HCT116 (cell line): ENCODE measurements at places on chromosomes 5 and 9.

GRCh38 chr5:132001647-132002561 is 9.6 kb downstream of the ACSL6 start:
- peak; percentile 47 for DNase-seq
- H3K36me3 ChIP-seq, result no peaks in the 10 kb centered on the region
- no peak overlapping the region for H3K4me3 ChIP-seq
- H3K27me3 ChIP-seq, result no peaks in the 10 kb centered on the region
- no peak overlapping the region; the same call in 1 of the 2 replicates for H3K27ac ChIP-seq
- H3K4me1 ChIP-seq, result peaks cover 8% of the 10 kb centered on the region; the same call in 1 of the 2 replicates

DNA sequence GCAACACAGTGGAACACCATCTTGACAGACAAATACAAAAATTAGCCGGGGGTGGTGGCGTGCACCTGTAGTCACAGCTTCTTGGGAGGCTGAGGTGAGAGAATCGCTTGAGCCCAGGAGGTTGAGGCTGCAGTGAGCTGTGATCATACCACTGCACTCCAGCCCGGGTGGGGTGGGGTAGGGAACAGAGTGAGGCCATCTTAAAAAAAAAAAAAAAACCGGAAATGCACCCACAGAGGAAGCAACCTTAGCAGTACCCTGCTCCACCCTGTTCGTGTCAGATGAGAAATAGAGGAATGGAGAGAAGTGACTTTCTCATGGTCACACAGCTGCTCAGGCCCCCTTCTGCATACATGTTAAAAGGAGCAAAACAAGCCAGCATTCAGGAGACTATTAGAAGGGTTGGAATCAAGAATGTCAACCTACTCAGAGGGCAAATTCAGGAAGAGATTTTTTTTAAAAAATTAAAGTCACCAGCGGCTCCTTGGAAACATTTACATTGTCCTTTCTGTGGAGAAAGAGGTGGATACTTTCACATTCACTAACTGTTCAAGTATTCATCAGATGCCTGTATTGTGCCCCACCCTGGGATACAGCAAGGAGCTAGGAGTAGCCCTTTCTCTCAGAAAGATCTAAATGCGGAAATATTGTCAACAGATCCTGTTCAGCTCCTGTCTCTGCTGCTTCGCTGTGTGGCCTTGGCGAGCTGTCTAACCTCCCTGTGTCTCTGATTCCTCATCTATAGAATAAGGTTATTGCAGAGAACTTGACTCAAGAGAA is 41.0 kb downstream of the CYFIP2 start:
- no peaks in the 10 kb centered on the region for H3K36me3 ChIP-seq
- H3K27ac ChIP-seq, result no peak overlapping the region
- no peaks in the 10 kb centered on the region for H3K27me3 ChIP-seq
- H3K4me3 ChIP-seq, result no peak overlapping the region

DNA sequence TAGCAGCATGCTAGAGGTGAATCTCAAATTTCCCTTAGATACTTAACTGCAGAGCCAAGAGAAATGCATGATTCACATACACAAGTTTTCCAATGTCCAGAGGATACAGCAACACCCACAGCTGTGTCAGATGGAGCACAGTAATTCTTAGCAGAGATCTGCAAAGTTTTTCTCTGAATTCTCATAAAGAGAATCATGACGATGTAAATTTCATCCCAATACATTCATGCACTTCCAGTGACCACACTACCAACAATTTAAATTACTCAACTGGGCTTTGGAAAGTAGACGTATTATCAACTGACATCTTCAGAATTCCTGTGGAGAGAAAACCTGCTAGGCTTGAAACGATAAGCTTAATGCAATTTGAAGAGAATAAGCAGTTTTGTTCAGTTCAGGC is 378.8 kb upstream of the TLE4 start:
- no peak for DNase-seq
- H3K4me1 ChIP-seq, result no peaks in the 10 kb centered on the region
- no peak overlapping the region for H3K27ac ChIP-seq
- no peak overlapping the region for H3K4me3 ChIP-seq
- no peaks in the 10 kb centered on the region for H3K36me3 ChIP-seq

DNA sequence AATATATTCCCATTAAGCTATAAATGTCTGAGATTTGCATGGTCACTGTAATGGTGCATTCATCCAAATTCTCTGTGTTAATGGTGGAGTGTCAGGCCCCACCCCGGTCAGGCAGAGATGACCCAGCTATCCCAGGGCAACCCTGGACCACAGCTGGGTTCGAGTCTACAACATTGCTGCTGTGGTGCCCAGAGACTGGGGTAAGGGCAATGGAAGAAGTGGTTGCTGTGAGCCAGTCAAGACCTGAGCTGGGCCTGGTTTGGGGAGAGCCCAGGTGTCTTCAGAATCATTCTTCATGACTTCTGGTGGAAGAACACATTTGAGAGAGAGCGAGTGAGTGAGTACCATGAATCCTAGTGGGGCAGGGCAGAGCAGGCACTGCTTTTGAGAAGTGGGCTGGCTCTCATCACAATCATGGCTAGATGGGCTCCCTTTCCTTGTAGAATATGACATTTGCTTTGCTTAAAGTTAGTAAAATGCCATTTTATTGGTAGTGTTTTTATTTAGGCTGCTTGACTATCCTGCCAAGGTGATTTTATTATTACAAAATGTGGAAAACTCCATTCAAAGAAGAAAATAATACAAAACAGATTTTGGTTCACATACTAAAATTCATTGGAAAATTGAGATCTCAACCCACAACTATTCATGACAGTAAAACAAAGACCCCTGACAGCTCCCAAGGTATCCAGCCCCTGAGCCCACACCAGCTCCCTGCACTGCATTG is 125.8 kb upstream of the SLC25A48 start:
- H3K27me3 ChIP-seq, result peaks cover 22% of the 10 kb centered on the region
- no peak overlapping the region for H3K4me3 ChIP-seq
- DNase-seq, result no peak
- H3K27ac ChIP-seq, result no peak overlapping the region

GRCh38 chr9:6920041-6920440 is 162.3 kb downstream of the KDM4C start:
- H3K4me1 ChIP-seq, result no peaks in the 10 kb centered on the region
- no peak overlapping the region for H3K27ac ChIP-seq

GRCh38 chr5:137190441-137190840 is 308.7 kb downstream of the SPOCK1 start:
- DNase-seq, result no peak
- peaks cover 77% of the 10 kb centered on the region for H3K27me3 ChIP-seq
- H3K36me3 ChIP-seq, result no peaks in the 10 kb centered on the region
- no peaks in the 10 kb centered on the region for H3K4me1 ChIP-seq
- no peak overlapping the region for H3K27ac ChIP-seq

DNA sequence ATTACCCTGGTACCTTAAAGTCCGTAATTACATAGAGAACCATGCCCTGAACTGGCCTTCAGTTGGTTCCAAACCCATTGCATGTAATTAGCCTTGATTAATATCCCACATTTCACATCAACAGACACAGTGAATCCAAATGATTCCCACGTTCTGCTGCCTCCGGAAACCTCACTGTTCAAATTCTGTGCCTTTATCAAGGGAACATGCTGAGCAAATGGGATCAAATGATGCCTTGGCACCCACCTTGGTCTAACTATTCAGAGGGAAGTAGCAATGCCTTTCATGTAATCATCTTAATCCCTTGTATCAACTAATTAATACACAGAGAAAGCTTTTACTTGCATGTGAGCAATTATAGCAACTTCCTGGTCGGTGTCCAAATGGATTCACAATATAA is 100.6 kb downstream of the EFNA5 start:
- no peaks in the 10 kb centered on the region for H3K27me3 ChIP-seq
- H3K36me3 ChIP-seq, result no peaks in the 10 kb centered on the region
- DNase-seq, result no peak
- H3K4me3 ChIP-seq, result no peak overlapping the region
- H3K4me1 ChIP-seq, result peaks cover 17% of the 10 kb centered on the region
- no peak overlapping the region for H3K27ac ChIP-seq

DNA sequence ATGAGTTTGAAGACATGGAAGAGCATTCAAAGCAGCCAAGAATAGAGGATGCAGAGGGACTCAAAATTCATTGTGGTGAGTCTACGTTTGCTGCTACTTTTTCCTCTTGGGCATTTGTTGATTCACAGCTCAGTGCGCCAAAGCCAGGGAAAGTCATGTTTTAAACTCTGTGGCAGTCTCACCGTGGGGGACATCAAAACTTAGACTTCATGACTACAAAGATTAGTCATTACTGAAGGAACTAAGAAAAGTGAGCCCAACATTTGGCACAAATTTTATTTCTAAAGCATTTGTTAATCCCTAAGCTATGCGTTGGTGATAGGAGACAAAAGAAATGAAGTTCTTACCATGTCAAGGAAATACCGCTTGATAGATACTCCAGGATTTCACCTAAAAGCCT is 73.7 kb upstream of the MTAP start:
- no peak for DNase-seq
- no peaks in the 10 kb centered on the region for H3K27me3 ChIP-seq
- peaks cover 17% of the 10 kb centered on the region for H3K4me1 ChIP-seq
- H3K27ac ChIP-seq, result peak overlapping the region; percentile 50; the same call in 1 of the 2 replicates

GRCh38 chr5:120568711-120569110 is 104.6 kb downstream of the PRR16 start:
- no peak for DNase-seq
- H3K36me3 ChIP-seq, result no peaks in the 10 kb centered on the region
- H3K4me1 ChIP-seq, result no peaks in the 10 kb centered on the region

GRCh38 chr5:132785365-132785764 is 8.3 kb upstream of the SEPTIN8 start:
- peaks cover 8% of the 10 kb centered on the region for H3K4me1 ChIP-seq
- no peaks in the 10 kb centered on the region for H3K36me3 ChIP-seq
- no peak for DNase-seq
- H3K27ac ChIP-seq, result no peak overlapping the region

DNA sequence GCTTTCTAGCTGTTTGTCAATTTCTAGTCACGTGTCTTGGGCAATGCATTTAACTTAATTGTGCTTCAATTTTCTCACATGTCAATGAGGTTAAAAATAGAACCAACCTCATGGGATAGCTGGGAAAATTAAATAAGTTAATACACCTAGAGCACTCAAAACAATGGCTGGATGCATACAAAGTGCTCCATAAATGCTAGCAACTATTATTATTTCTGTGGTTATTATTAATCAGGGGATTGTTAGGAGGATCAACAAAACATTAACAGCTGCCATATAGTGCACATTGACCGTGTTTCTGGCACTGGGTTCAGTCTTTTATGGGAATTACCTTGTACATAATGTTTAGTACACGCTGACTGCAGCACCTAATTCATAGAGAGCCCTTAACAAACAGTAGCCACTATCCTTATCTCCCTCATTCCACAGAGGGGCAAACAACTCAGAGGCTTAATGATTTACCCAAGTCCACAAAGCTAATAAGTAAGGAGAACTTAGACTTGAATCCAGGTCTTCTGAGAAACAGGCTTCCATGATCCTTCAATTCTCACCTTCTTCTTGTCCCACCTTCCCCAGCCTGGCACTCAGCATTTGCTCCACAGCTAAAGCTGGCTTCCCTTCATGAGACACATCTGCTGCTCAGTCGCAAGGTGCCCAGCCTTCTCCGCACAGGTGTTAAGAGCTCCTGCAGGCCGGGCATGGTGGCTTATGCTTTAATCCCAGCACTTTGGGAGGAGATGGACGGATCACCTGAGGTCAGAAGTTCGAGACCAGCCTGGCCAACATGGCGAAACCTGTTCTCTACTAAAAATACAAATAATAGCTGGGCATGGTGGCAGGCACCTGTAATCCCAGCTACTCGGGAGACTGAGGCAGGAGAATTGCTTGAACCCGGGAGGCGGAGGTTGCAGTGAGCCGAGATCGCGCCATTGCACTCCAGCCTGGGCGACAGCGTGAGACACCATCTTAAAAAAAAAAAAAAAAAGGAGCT is 137.4 kb upstream of the ABCA1 start:
- no peaks in the 10 kb centered on the region for H3K36me3 ChIP-seq
- DNase-seq, result no peak
- no peak overlapping the region for H3K4me3 ChIP-seq
- no peaks in the 10 kb centered on the region for H3K27me3 ChIP-seq
- H3K4me1 ChIP-seq, result peaks cover 23% of the 10 kb centered on the region

GRCh38 chr9:136861874-136862457 is 4.1 kb downstream of the EDF1 start:
- H3K4me1 ChIP-seq, result peaks cover 6% of the 10 kb centered on the region
- H3K36me3 ChIP-seq, result peaks cover 23% of the 10 kb centered on the region
- no peak overlapping the region for H3K27ac ChIP-seq
- no peaks in the 10 kb centered on the region for H3K27me3 ChIP-seq

- no peaks in the 10 kb centered on the region for H3K27me3 ChIP-seq
- no peak for DNase-seq
- H3K27ac ChIP-seq, result no peak overlapping the region
- no peaks in the 10 kb centered on the region for H3K4me1 ChIP-seq
Measured at GRCh38 chr9:30670805-30671562, 1713.5 kb upstream of the ACO1 start.

GRCh38 chr5:8756498-8757084 is 789.3 kb downstream of the SEMA5A start:
- no peak overlapping the region for H3K4me3 ChIP-seq
- H3K27ac ChIP-seq, result no peak overlapping the region
- H3K36me3 ChIP-seq, result no peaks in the 10 kb centered on the region
